DMS 273 treated with DMSO at 0.1 percent for 48 hours (cell line): ENCODE measurements at places on chromosomes 11 and 22.
A peak's percentile ranks its signal among the peaks of the same experiment; 100 is the strongest.

GRCh38 chr11:103995896-103996295, 40.5 kb upstream of the DDI1 start:
- no peak for DNase-seq

DNA sequence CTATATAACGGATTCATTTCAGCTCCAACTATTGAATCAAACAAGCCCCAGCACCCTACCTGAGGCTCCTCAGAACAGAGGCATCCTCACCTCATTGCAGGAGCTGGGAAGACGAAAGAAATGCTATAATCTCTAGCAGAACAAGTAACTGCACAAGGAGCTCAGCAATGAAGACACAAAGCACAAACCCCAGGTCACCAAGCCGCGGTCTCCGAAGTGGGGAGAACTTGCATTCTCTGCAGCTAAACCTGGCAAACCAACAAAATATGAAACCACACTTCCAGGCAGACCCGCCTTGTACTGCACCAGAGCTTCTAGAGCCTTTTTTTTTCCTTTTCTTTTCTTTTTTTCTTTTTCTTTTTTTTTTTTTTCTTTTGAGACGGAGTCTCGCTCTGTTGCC, 21.8 kb upstream of the CD5 start:
- no peak for DNase-seq

DNA sequence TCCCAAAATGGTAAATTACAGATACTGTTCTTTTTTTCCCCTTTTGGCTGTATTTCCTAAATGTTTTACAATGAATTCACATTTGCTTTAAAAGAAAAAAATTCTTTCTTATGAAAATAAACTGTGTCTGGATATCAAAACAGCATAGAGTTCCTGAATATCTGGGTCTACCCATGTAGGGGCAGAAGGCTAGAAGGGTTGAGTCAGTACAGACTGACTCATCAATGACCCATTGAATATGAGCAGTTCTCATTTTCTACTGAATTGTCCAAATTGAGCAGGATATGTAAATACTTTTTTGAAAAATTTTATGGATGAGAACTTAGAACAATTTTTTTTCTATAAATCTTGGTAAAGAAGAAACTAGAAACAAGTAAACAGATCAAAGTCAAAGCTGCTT, 16.3 kb upstream of the C11orf87 start:
- DNase-seq, result no peak

DNA sequence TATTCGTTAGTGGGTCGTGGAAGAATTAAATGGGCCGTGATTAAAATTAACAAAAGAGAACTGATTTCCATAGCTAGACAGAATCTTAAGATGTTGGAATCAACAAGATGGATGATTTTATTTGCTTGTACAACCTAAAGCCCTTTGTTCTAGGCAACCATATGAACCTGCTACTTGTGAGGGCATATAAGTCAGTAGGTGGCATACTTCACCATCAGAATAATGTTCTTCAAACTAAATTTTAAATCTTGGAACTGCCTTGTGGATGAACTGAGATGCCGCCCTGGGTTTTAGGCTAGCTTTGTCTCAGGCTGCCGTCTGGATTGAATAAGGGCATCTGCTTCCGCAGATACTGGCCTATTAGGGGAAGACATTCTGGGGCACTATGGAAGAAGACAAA, 40.9 kb downstream of the CSRP3 start:
- no peak for DNase-seq

DNA sequence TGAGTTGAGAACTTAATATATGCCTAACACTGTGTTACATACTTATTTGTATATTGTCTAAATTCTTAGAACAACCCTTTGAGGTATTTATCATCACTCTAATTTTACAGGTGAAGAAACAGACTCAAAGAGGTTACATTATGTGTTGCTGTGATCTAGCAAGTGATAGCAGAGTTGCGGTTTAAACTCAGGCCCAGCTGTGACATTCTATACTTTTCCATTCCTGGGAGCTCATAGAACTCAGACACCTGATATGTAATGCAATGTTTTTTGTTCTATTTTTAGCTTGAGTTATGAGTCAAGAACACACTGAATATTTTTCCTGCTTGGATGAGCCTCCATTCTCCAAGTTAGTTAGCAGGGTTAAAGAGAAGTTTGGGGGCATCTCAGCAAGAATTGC, 449.7 kb upstream of the DDI1 start:
- peak; percentile 3 for DNase-seq

- no peak for DNase-seq
Measured at GRCh38 chr11:95536047-95536690, 253.4 kb downstream of the FAM76B start.

GRCh38 chr11:95849087-95849825, 59.0 kb downstream of the CEP57 start:
- DNase-seq, result no peak

- DNase-seq, result no peak
Measured at GRCh38 chr11:707817-708420, 1.9 kb downstream of the EPS8L2 start.

DNA sequence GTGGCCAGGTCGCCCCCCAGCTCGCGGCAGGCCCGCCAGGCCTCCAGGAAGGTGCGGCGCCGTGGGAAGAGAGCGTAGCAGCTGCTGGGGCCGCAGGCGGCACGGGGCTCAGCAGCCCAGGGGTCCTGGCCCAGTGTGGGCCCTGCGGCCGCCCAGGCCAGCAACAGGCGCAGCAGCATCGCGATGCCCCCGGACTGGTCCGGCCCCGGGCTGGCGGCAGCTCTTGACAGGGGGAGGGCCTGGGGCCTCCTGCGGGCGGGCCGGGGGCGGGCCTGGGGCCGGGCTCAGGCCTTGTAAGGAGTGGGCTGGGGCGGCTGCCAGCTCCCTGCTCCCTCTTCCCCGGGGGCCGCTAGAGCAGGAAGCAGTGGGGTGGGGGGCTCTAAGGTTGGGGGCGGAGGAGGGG, at the start of gene CD248:
TSS of gene CD248 (minus strand) at position 196 of the 403 bp plus-strand sequence. CDS start at position 179, 17 bp downstream.
- DNase-seq, result no peak
